ENCODE measurements at places on chromosomes 16 and 17. TPM values are rescaled to one million over a fixed set of nuclear protein-coding genes. Genes with fewer than 3 reads are reported as not detected.

DNA sequence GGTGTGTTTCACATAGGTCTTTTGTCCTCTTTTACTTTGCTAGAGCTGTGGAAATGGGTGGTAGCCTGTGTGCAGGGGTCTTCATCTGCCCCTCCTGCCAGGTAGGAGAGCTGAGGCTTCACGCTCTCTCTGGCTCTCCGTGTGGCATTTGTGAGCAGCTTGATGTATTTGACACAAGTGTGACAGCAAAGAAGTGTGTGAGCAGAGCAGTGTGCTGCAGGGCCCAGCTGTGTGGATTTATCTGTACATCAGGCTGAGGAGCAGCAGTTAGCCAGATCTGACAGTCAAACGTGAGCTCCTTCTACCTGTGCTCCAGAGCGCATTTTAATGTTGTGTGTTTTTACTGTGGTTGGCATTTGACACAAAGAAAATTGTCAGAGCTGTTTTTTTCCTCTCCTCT is 101.8 kb downstream of the FTO start:
- H3K36me3 ChIP-seq = peaks cover 3% of the 10 kb centered on the region
- no peaks in the 10 kb centered on the region for H3K4me1 ChIP-seq
- no peaks in the 10 kb centered on the region for H3K27me3 ChIP-seq
- H3K4me3 ChIP-seq = no peak overlapping the region
- no peak overlapping the region for H3K27ac ChIP-seq
- DNase-seq = no peak

DNA sequence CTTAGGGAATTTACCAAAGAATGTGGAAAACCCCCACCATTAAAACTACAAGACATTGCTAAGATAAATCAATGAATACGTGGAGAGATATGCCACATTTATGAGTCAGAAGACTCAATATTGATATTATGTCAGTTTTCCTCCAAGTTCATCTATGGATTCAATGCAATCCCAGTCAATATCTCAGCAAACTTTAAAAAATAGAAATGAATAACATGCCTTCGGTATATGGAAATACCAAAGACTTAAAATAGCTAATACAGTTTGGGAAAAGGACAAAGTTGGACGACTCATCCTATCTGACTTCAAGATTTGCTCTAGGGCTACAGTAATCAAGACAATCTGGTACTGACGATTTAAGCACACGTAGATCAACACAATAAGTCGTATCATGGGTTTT is 31.2 kb downstream of the PIK3R5 start:
- no peaks in the 10 kb centered on the region for H3K4me1 ChIP-seq
- H3K27me3 ChIP-seq = peaks cover 39% of the 10 kb centered on the region
- no peak for DNase-seq
- H3K36me3 ChIP-seq = no peaks in the 10 kb centered on the region

DNA sequence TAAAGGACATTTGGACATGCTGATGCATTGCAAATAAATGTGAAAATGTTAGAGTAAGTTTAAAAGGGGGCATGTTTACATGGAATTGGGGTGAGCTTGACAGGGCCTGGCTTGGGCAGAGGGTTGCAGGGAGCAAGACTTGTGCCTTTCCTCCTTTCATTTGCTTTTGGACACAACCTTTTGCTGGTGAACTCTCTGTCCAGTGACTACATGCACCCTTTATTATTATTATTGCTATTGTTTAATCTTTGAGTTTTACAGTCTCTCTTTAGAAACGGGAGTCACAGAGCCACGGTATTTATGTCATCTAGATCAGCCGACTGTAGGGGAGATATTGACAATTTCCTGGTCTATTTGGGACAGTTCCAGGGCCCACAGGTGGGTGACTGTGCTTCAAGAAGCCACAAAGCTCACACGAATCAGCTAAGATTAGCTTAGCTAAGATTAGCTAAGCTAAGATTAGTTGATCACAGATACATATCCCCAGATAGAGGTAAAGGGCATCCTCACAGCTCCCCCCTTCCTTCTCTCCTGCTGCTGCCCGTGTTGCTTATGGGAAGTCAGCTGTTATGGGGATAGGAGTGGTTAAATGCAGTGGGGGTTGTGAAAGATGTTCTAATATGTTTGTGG is 28.9 kb upstream of the ETV4 start:
- H3K36me3 ChIP-seq = no peaks in the 10 kb centered on the region
- peaks cover 34% of the 10 kb centered on the region for H3K4me1 ChIP-seq
- H3K27ac ChIP-seq = no peak overlapping the region

GRCh38 chr17:3978421-3979289 is 14.4 kb upstream of the ATP2A3 start:
- H3K27ac ChIP-seq = peak overlapping the region; percentile 77
- no peak overlapping the region for H3K4me3 ChIP-seq
- no peak for DNase-seq
- H3K36me3 ChIP-seq = no peaks in the 10 kb centered on the region
- H3K27me3 ChIP-seq = no peaks in the 10 kb centered on the region
- peaks cover 54% of the 10 kb centered on the region for H3K4me1 ChIP-seq

GRCh38 chr17:42853004-42853403 is 2.0 kb downstream of the AOC3 start:
- peaks cover 13% of the 10 kb centered on the region for H3K27me3 ChIP-seq
- no peaks in the 10 kb centered on the region for H3K36me3 ChIP-seq
- peak overlapping the region; percentile 56 for H3K4me3 ChIP-seq
- H3K27ac ChIP-seq = peak overlapping the region; percentile 52
- peaks cover 14% of the 10 kb centered on the region for H3K4me1 ChIP-seq

DNA sequence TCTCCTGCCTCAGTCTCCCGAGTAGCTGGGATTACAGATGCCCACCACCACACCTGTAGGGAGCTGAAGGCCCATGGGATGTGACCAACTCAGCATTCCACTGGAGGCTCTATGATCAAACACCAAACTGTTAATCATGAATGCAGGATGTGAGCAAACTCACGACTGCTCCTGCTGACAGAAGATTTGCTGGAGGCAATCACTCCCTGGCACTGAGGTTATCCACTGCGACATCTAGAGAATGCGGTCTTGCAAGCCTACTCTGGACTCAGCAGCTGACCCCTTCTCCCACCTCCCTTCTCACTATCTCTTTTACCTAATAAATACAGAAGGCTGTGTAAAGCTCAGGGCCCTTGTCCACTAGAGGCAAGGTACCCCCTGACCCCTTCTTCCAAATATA is 4.9 kb downstream of the TEX14 start:
- no peak overlapping the region for H3K4me3 ChIP-seq
- no peaks in the 10 kb centered on the region for H3K27me3 ChIP-seq
- no peak overlapping the region for H3K27ac ChIP-seq
- no peak for DNase-seq

- H3K27ac ChIP-seq = no peak overlapping the region
- no peak overlapping the region for H3K4me3 ChIP-seq
- no peak for DNase-seq
- no peaks in the 10 kb centered on the region for H3K27me3 ChIP-seq
Measured at GRCh38 chr16:87973717-87974116, 22.5 kb downstream of the BANP start.

GRCh38 chr16:85347213-85347591 is 234.9 kb upstream of the CIBAR2 start:
- DNase-seq = no peak
- H3K36me3 ChIP-seq = no peaks in the 10 kb centered on the region
- peaks cover 23% of the 10 kb centered on the region for H3K4me1 ChIP-seq
- H3K4me3 ChIP-seq = no peak overlapping the region

- no peak for DNase-seq
- H3K4me1 ChIP-seq = peaks cover 12% of the 10 kb centered on the region
- peaks cover 55% of the 10 kb centered on the region for H3K27me3 ChIP-seq
- H3K36me3 ChIP-seq = no peaks in the 10 kb centered on the region
Measured at GRCh38 chr16:71629278-71630016, 3.5 kb downstream of the MARVELD3 start.

MYH11 gene
- 15.6 TPM for total RNA-seq

RUNDC3A gene
- 0.41 TPM for total RNA-seq

KRTAP1-5 gene
- total RNA-seq = not detected

SYNGR3 gene
- total RNA-seq = 0.38 TPM
